ENCODE measurements at places on chromosomes 2 and 18.
A peak's percentile ranks its signal among the peaks of the same experiment; 100 is the strongest.

GRCh38 chr2:41950666-41950960 lies 97.2 kb upstream of the PKDCC start:
- DNase-seq, result no peak

DNA sequence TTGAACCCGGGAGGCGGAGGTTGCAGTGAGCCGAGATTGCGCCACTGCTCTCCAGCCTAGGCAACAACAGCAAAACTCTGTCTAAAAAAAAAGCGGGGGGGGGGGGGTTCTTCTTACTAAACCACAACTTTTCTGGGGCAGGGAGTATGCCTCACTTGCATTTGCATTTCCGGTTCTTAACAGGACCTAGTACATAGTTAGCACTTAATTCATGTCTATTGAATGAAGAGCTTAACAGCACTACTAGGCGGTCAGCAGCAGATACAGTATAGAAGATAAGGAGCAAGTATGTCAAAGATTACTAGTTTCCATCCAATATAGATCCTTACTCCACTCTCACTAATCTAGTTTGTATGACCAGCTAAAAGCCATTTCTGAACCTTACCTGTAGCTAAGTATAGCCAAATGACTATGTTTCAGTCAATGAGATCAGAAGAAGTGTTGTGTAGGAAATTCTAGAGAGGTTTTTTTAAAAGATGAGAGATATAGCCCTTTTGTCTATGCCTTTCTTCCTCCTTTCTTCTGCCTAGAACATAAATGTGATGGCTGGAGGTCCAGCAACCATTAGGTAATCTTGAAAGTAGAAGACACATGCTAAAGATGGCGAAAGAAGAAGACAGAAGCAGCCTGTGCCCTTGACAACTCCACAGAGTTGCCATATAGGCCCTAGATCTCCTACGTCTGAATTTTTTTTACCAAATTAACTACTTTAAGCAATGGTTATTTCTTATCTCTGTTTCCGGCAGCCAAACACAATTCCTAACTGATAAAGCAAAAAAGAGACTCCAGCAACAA lies 11.3 kb downstream of the HYCC2 start:
- peak; percentile 14 for DNase-seq

GRCh38 chr2:26460613-26461031 lies 17.3 kb downstream of the OTOF start:
- no peak for DNase-seq

DNA sequence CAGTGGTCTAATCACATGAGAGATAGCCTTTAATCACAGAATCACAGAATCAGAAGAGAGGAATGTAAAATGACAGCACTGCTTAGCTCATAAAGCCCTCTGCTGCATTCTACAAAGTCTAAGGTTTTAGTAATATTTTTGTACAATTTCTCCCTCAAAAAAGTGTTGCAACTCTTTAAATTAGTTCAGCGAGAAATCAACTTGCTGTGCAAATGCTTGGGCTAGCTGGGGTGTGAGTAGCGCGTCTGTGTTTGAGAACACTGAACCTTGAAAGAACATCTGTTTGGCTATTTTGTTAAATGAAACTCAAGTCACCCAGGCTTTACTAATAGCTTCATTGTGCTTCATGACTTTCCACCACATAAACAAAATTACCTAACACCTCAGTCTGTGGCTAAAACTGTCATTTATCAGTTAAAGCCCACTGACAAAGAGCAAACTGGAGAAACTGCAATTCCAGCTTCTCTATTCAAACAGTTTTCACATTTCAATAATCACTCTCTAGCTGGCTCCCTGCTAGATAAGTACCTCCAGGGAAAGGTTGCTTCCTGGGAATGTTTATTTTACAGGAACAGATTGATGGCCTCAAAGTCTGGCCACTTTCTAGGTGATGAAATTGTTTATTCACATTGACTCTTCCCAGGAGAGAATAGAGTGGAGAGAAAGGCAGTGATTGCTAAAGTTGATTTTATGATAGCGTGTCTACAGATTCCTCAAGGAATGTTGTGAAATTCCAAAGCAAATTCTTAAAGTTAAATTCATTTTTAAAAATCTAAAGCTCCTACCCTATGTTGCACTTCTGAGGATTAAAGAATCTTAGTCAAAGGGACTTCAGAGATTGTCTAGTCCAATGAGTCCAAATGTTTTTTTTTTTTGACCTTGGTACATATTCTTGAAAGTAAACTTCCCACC lies 36.0 kb upstream of the STAT1 start:
- no peak for DNase-seq

GRCh38 chr2:1794821-1795220 lies 50.5 kb upstream of the PXDN start:
- DNase-seq, result no peak

DNA sequence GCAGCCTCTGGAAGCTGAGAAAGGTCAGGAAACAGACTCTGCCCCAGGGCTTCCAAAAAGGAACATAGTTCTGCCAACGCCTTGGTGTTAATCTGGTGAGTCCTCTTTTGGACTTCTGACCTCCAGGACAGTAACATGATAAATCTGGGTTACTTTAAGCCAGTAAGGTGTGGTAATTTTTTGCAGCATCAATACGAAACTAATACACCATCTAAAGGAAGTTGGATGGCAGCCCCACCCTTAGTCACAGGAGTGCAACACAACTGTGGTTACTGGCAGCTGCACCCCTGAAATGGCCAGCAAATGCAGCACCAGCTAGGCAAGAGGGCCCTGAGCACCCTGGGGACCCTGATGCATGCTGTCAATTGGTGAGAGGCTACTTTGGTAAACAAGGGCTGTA lies 25.8 kb downstream of the CREG2 start:
- DNase-seq, result no peak

- no peak for DNase-seq
Measured at GRCh38 chr2:100588071-100588786, 25.4 kb downstream of the PDCL3 start.

DNA sequence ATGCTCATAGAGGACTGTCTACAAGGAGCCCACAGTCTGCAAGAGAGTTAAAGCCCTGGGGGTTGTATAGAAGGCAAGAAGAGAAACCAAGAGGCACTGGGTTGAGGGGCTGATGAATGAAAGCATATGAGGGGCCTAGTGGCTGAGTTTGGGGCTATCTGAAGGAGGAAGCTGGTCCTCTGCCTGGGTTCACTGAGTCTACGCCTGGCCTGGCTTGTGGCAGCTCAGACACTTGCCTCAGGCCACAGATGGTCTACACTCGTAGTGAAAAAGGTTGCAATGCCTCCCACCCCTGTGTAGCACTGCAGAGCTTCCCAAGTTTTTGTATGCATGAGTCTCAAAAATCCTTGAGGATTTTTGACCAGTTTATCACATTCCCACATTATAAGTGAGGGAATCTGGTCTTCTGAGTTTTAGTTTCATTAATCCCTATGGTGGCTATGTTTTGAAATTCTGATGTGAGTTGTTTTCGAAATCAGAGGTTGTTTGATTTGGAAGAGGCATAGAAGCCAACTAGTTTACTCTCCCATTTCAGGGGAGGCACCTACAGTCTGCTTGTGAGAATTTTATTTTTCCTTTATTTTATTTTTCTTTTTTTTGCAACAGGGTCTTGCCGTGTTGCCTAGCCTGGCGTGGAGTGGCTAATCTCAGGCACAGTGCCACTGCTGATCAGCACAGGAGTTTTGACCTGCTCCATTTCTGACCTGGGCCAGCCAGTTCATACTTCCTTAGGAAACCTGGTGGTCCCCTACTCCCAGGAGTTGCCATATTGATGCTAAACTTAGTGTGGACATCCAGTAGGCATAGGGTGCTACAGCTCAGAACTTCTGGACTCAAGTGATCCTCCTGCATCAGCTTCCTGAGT lies 10.0 kb downstream of the MYCN start:
- no peak for DNase-seq

- DNase-seq, result no peak
Measured at GRCh38 chr2:229231328-229231868, 39.7 kb downstream of the PID1 start.

DNA sequence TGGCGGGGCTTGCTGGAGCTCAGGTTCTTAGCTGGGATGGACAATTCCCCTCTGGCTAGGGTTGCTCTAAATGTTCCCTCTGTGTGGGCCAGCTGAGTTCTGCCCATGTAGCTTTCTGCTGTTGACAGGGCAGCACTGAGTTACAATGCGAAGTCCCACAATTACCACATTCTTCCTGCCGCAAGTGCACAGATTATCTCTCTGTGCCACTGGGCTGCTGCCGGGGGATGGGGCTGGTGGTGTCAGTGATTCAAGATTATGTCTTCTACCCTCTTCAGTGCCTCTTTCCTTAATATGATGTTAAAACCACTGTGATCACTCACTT lies 708.1 kb downstream of the SLC4A3 start:
- DNase-seq, result no peak

DNA sequence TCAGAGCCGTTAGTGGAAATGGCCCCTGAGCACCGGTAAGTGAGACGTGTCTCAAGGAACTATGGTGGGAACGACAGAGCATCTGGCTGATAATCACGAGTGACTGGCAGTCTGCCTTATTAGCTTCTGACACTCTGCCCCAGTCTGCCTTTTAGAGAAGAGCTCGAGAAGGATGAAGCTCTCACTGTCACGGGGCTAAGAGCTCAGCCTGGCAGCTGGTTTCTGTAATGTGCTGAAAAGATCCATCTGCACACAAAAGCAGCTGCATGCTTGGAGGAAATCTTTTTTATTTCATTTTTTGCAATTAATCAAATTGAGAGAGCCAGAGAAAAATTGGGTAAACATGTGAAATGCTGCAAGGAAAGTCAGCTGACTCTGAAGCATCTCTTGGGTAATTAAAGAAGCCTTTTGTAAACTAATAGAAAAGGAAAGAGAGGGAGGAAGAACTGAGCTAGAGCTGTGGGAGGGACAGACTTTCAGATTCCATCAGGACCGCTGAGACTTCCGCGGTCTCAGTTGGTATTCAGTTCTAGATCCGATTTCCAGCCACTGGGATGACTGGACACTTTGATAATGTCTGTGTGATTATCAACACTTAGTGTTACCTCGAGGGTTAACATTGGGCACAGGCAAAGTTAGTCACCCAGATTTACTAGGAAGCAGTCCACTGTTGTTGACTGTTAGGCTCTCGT lies 24.4 kb downstream of the MBP start:
- DNase-seq, result no peak

DNA sequence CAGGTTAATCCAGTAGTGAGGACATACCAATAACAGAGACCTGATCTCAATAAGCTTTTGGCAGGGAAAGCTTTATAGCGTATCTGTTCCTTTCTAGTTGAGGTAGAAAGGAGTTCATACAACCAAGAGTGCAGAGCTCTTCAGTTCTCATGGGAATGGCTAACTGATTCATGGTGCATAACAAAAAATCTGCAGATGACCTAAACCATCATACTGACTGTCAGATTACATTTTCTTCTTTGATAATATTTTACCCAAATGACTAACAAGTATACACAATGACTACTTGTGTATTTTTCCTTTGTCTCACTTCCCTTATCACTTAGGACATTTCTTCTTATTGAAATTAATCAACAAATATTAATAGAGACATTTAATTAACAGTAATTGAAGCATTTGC lies 140.0 kb upstream of the SERTAD2 start:
- DNase-seq, result no peak

GRCh38 chr2:240687741-240688552 lies 3.7 kb upstream of the AQP12A start:
- DNase-seq, result no peak

DNA sequence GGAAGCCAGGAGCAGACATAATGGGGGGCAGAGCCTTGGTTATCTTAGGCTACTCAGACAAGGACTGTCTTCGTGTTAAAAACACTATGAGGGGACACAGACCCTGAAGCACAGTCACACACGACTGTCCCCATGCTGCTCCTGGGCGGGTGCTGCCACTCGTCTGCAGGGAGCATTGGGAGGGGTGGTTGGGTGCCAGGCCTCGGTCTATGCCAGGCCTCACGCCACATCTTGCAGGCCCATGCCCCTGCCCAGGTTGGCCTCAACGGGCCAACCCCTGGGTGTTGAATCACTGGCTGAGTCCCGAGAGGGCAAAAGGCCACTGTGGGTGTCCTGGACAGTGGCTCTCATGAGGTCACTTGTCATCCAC lies 97.9 kb downstream of the USP40 start:
- DNase-seq, result no peak
